Dorsolateral prefrontal cortex (tissue), 122 donors: ENCODE measurements at places on chromosomes 6 and 20. TPM values are rescaled to one million over a fixed set of nuclear protein-coding genes. Genes with fewer than 3 reads are reported as not detected.

GRCh38 chr20:44166477-44166876 lies 20.5 kb downstream of the JPH2 start:
- DNase-seq: no peak

- no peak for DNase-seq
Observed at GRCh38 chr20:62116558-62117361, 5.5 kb upstream of the LSM14B start.

GRCh38 chr6:153618371-153619322 lies 420.4 kb upstream of the OPRM1 start:
- DNase-seq: no peak

GRCh38 chr6:161001421-161001820 lies 9.9 kb downstream of the MAP3K4 start:
- no peak for DNase-seq

The NKX2-4 gene
- total RNA-seq: not detected

The CD93 gene
- 2.9 TPM for total RNA-seq

The PRL gene
- total RNA-seq: not detected
